ENCODE measurements at places on chromosomes 3 and 15.

- DNase-seq = no peak
Measured at GRCh38 chr3:3783696-3784095, 15.5 kb upstream of the LRRN1 start.

DNA sequence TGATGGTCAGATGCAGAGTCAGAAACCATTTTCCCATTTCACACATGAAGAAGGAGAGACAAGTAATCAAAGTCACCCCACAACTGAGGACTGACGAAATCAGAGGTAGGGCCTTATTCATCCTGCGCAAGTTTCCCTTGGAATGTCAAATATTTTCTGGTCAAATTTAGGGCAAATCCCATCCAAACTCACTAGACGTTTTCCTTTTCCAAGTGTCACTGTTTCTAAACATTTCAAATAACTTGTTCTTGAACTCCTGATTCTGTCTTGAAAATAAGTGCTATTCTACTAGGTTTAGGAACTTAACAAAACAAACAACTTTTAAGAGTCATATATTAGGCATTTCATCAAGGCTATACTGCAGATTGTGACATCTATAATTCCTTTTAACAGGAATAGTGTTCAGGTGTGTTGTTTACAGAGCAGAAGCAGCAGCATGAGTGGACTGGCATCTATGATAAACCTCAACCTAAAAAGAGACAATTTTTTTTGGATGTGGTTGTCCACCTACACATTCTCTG, 40.7 kb downstream of the SUMF1 start:
- DNase-seq = no peak

DNA sequence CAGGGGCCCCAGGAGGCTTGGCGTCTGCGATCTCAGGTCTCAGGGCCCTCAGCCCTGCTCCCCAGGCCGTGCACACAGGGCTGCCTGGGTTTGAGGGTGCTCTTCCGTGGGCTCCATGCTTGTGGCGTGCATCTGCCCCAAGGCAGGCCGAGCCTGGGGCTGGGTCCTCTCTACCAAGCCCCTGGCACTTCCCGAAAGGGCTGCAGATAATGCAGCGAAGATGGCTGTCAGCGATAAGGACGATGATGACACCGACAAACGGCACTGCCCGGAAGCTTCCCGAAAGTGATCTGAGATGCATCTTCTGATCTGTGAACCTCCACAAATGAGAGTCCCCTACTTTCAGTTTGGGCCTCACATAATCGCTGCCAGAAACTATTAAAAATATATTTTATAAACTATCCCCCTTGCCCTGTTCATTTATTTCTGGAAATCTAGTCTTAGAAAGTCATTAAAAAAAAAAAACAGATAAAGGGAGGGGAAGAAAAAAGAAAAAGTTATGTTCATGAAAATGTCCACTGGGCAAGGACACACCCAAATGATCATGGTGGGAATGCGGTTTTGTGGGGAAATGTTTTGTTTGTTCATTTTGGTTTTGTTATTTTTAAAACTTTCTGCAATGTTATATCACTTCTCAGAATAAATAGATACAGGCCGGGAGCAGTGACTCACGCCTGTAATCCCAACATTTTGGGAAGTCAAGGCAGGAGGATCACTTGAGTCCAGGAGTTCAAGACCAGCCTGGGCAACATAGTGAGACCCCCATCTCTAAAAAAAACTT, 51.5 kb downstream of the RPN1 start:
- no peak for DNase-seq

DNA sequence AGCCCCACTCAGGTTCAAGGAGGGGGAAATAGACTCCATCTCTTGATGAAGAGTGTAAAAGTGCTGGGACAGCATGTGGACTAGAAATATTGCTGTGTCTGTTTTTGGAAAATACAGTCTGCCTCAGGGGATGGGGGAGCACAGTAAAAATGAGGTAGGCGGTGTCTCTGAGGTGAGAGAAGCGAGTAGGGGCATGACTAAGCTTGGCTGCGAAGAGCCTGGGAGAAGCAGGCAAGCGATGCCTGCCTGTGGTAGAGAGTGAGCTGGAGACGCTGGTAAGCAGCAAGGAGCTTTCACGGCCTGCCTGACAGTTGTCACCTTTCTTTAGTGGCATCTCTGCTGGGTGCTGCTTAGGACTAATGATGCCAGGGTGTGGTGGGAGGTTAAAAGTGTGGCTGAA, 49.0 kb upstream of the DCLK3 start:
- no peak for DNase-seq

- no peak for DNase-seq
Measured at GRCh38 chr3:59820352-59820934, 770.6 kb upstream of the CFAP20DC start.

GRCh38 chr3:16338999-16339398, 74.0 kb downstream of the OXNAD1 start:
- peak; percentile 91 for DNase-seq

DNA sequence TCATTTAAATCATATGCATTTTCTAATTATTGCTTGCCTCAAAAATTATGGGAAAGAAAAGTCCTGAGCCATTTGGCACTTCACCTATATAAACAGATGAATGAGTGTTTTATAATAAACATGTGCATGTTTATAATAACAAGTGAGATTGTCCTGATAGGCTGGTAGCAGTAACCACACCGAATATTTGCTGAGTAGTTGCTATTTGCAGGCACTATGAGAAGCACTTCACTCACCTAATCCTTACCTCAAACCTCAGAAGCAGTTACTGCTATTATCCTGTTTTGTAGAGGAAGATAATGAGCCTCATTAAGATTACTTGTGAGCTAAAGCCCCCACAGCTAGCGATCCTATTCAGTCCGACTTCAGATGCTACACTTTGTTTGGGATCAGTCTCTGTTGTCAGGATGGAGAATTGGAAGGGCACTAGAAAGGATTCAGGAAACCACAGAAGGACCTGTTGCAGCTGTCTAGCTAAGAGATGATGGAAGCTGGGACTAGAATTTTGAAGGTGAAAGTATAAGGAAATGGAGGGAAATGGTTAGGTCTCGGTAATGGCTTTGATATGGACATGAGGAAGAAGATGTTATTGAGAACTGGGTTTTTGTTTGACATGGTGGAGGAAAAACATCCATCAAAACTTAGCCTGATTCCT, 28.4 kb upstream of the MAGI1 start:
- DNase-seq = no peak

- no peak for DNase-seq
Measured at GRCh38 chr3:126423191-126424038, 28.7 kb downstream of the CFAP100 start.

GRCh38 chr15:22944651-22945050, 35.5 kb downstream of the CYFIP1 start:
- DNase-seq = no peak

DNA sequence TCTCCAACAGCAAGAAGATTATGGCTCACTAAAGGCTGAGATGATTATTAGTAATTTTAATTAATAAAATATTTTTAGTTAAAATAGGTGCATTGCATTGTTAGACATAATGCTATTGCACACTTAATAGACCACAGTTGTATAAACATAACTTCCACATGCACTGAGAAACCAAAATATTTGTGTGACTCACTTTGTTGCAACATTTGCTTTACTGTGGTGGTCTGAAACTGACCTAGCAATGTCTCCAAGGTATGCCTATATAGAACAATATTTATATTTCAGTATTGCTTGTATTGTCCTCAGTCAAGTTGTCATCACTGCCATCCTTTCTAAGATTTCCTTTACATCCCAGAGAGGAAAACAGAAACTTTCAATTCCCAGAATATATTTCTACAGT, 1215.2 kb downstream of the SI start:
- no peak for DNase-seq

DNA sequence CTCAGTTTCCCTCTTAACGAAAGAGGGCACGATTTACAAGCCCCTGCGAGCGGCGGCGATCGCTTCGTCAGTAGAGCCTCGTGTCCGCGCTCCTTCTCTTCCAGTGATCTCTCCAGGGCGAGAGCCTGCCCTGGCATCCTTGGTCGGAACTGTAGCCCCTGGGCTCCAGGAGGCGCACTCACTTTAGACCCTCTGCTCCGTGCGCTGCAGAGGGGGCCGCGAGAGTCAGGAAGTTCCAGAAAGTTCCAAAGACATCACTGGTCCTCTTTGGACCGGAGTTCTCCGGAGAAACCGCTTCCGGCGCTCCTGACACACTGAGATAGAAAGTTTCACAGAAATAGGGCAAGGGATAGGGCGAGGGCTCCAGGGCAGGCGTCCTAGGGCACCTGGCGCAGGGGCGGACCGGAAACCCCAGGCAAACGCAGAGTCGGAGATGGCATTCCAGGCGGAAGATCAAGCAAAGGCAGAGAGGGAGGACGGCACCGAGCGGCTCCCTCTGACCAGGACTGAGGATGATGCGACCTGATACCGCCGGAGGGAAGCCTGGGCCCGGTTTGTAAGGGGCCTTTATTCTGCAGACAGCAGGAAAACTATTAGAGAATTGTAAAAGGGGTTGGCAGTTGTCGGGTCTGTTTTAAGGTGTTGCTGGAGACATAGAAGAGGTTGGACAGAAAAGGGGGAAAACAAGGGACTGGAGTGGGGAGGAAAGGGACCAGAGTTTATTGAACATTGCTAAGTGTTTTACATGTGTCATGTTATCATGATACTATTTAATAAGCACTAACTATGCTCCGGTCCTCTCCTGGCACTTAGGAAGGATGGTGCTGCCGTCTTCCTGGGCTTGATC, 1.3 kb upstream of the CPEB1 start:
- no peak for DNase-seq

DNA sequence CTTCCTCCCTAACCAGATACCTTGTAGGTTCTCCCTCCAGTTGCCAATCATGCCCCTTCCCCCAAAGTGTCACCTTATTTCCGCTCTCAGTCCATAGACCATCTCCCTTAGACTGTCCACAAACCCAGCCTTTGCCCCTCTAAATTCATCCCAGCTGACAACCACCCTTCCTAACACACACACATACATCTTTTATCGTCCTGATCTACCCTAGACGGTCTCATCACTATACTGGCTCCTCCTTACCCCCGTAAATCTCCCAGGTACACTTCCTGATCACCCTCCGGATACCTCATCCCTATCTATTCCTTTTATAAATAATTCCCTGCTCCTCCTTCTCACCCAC, 828 bp downstream of the THOC7 start:
- DNase-seq = no peak

DNA sequence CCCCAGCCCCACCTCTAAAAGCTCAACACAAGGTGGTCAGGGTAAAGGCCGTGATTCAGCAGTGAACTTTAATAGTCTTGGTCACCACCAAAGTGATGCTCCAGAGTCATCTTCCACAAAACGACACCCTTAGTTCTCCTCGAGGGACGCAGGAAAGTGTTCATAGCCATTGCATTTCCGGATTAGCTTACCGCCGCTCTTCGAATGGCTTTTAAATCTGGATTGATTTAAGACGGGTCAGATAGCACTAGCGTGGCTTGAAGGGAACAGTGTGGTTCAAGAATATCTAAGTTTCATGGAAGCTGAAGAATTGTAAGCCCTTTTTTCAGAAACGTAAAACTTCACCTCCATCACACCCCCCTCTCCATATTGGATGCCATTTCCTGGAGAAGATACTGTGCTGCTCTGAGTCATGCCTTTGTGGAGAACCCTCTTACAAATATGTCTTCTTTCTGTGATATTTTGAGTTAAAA, 829 bp downstream of the RNF7 start:
- peak; percentile 49 for DNase-seq
